ENCODE measurements at places on chromosomes 3 and 15.

DNA sequence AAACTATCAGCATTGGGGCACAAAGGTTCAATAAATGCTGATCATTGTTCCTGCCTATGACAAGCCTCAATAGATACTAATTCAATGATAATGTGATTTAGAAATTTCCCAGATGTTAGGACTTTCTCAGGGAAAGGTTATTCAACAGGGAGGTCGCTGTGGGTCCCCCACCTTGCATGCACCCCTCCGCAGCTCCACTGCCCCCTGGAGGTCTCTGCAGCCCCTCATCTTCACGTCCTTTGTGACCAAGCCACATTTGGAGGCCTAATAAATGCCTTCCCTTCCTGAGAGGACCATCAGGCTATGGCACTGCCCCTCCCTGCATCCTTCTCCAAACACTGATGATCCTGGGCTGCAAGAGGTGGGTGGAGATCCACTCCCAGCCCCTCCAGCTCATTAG lies 50.2 kb downstream of the NOX5 start:
- no peak for DNase-seq

DNA sequence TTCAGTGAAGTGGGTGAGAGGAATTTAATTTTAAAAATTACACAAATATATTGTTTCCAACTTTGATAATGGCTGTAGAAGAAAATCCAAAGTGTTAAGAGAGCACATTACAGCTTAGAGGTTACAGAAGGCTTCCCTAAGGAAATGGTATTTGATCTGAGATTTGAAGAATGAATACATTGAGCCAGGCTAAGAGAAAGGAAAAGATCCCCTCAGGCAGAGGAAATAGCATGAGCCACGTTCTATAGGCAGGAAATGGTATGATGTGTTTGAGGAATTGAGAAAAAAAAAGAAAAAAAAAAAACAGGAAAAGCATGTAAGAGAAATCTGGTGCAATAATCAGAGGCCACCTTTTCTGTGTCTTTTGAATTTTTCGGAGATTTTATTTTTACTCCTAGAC lies 48.6 kb downstream of the UNC13C start:
- no peak for DNase-seq

- DNase-seq, result no peak
Observed at GRCh38 chr3:159724627-159725026, 264.0 kb upstream of the IL12A start.

- DNase-seq, result no peak
Observed at GRCh38 chr3:161137260-161137659, 32.1 kb upstream of the B3GALNT1 start.

DNA sequence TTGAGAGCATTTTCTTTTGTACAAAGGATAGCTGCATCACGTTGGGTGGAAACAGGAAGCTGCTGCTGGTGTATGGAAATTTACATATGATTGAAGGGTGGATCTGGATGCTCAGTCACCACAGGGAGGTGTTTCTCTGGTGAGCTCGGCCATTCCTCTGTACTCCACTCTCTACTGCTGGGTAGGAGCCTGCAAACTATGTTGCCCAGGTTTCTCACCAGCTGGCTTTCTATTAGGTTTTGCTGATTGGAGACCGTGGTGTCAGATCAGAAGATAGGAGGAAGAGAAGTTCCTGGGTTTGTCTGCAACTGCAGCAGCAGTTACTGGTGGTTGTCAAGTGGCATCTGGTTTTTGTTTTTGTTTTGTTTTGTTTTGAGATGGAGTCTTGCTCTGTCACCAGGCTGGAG lies 61.7 kb downstream of the TAMM41 start:
- DNase-seq, result no peak

DNA sequence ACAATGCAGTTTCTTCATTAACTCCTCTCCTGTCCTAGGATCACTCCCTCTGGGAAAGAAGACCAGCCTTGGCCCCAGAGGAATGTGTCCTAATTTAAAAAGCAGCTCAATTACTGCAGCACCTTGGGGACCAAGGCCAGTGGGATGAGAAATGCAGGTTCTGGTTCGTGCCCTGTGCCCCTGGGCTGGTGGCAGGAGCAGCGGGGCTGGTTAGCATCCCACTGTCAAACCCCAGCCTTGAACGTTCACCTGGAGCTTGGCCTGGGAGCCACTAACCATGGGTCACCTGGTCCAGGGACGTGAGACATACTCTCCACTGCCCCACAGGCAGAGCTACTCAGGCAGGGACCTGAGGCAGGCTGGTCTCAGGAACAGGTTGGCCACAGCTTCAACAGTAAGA lies 8.4 kb upstream of the RTP3 start:
- DNase-seq, result no peak

DNA sequence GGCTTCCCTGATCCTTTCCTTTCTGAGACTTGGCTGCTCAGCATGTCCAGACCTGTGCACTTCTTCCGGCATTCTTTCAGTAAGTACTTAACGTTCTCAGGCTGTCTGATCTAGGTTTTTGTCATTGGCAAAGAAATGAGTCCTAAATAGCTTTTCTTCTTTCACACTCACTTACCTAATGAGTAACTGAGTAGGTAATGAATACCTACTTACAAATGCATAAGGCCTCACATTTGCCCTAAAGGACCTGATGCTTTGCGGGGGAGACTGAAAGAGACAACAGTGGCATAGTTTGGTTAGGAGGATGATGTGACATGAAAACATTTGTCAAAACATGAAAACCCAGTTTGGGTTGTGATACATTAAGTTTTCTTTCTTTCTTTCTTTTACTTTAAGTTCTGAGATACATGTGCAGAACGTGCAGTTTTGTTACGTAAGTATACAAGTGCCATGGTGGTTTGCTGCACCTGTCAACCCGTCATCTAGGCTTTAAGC lies 516.7 kb upstream of the CFAP20DC start:
- DNase-seq, result peak; percentile 37

- peak; percentile 76 for DNase-seq
Observed at GRCh38 chr3:172595664-172596393, 72.6 kb upstream of the TNFSF10 start.

- no peak for DNase-seq
Observed at GRCh38 chr15:38672814-38673670, 108.4 kb upstream of the RASGRP1 start.

GRCh38 chr15:87293031-87293430 lies 963.5 kb downstream of the NTRK3 start:
- DNase-seq, result no peak

GRCh38 chr3:31247850-31248562 lies 284.7 kb upstream of the STT3B start:
- no peak for DNase-seq

- DNase-seq, result no peak
Observed at GRCh38 chr3:72204452-72204851, 419.5 kb upstream of the PROK2 start.

DNA sequence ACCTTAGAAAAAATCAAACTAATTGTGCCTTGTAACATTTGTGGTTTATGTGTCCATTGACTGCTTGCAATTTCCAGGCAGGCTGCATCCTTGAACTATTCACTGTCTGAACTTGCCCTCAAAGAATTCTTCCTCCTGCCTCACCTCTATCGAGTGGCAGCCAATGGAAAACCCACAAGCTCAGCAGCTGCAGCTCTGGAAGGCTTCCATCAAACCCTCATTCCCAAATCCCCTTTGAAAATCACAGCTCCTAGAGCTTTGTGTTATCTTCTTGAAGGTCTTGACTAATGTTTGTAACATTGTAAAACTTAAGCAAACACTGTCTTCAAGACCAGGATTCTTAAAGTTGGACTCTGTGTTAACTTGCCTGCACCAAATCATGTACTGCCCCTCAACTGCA lies 81.1 kb downstream of the FILIP1L start:
- no peak for DNase-seq

GRCh38 chr3:126205717-126206655 lies 25.6 kb upstream of the ALDH1L1 start:
- DNase-seq, result no peak

- no peak for DNase-seq
Observed at GRCh38 chr3:106183762-106184391, 315.1 kb upstream of the CBLB start.

GRCh38 chr3:47895241-47895640 lies 92.3 kb downstream of the DHX30 start:
- DNase-seq, result no peak

- DNase-seq, result no peak
Observed at GRCh38 chr3:23826382-23827064, 20.8 kb downstream of the UBE2E1 start.
